GM23248 (cell line): ENCODE measurements at places on chromosomes 11 and 22.

GRCh38 chr22:25564979-25565677 lies 653 bp downstream of the GRK3 start:
- peak; percentile 42 for DNase-seq

GRCh38 chr11:17588166-17588565 lies 41.1 kb downstream of the OTOG start:
- DNase-seq = no peak

DNA sequence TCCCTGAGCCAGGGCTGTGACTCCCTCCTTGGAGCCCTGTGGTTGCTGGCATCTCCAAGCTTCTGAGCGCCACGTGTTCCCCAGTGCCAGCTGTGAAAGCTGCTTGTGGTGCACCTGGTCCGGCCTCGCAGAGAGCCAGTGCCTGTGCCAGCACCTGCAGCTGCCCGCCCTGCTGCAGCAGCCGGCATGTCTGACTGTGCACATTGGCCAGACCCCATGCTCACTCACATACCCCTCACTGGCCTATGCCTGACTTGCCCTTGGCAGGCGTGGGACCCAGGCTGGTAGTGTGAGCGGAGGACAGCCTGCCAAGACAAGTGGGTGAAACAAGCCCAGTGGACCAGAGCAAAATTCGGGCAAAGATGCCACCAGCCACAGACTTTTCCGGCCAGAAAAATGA lies 9.8 kb downstream of the MRPL48 start:
- no peak for DNase-seq

DNA sequence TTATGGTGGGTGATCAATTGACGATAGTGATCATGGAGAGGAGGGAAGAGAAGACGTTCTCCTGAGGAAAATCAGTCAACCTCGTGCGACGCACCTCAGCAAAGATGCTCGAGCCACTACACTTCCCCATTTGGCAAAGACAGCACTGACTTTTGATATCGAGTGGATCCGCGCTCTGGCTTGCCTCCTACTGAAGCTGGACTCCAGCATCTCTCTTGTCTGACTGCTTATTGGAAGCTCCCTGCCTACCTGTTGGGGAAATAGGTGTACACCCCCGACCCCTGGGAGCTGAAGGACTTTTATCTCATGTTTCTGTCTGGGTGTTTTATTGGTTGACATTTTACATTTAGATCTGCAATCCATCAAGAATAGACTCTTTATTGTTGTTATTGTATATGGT lies 476.8 kb upstream of the B3GAT1 start:
- DNase-seq = no peak

- peak; percentile 67 for DNase-seq
Measured at GRCh38 chr22:49724893-49725489, 102.7 kb downstream of the BRD1 start.

DNA sequence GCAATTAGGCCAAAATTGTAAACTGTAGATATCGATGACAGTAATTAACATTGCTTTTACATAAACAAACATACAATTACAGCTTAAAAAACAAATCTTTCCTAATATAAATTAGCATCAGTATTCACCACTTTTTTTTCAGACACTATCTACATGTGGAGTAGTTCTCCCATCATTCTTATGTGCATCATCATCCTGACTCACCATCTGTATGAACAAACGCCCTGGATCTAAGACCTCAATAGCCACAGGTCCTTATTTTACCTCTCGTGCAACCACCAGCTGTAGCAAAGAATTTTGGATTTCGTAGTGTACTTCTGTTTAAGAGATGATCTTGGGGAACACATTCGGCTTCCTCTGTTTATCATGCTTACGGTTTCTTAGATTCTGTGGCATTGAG lies 551.9 kb upstream of the KIRREL3 start:
- peak; percentile 13 for DNase-seq

DNA sequence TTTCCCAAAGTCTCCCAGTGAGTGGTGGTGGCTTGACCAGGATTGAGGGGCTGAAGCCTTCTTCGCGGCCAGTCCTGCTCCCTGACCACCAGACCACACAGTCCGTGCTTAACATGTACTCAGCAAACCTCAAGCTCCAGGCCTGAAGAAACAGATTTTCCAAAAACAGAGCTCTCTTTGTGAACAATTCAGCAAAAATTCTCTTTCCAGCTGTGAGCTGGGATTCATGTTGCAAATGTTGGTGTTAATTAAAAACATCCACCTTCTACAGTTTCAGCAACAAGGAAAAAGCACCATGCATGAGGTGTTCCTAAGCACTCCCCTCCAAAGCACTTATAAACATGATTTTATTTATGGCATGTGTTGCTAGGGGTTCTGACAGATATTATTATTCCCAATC lies 129.5 kb downstream of the ETS1 start:
- DNase-seq = peak; percentile 59

DNA sequence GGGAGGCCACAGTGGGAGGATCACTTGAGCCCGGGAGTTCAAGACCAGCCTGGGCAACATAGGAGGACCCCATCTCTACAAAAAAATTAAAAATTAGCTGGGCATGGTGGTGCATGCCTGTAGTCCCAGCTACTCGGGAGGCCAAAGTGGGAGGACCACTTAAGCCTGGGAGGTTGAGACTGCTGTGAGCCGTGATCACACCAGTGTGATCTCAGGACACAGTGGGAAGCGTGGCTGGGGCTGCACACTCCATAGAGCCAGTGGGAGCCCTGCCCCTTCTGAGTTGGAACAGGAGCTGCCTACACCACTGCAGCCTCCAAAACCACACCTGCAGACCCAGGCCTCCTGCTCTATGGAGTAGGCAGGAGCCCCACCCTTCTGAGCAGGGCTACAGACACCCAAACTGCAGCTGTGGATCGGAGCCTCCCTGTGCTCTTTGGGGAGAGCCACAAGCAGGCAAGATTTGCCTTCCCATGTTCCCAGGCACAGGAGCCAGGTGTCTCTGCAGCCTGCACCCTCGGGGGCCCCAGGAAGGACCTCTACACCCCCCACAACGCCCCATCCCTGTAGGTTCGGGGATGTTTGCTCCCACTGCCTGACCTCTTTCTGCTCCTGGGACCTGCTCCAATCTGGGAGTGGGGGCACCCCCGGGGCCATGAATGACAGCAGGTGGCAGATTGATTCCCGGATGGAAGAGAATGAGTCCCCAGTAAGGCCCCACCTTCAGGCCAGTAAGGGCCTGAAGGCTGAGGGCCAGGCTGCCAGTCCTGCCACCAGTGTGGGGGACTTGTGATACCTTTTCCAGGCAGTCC lies 245.4 kb downstream of the BUD13 start:
- DNase-seq = no peak

- DNase-seq = no peak
Measured at GRCh38 chr11:10640308-10640707, 53.2 kb downstream of the IRAG1 start.

GRCh38 chr11:62543680-62544444 lies 2.7 kb downstream of the AHNAK start:
- peak; percentile 57 for DNase-seq

DNA sequence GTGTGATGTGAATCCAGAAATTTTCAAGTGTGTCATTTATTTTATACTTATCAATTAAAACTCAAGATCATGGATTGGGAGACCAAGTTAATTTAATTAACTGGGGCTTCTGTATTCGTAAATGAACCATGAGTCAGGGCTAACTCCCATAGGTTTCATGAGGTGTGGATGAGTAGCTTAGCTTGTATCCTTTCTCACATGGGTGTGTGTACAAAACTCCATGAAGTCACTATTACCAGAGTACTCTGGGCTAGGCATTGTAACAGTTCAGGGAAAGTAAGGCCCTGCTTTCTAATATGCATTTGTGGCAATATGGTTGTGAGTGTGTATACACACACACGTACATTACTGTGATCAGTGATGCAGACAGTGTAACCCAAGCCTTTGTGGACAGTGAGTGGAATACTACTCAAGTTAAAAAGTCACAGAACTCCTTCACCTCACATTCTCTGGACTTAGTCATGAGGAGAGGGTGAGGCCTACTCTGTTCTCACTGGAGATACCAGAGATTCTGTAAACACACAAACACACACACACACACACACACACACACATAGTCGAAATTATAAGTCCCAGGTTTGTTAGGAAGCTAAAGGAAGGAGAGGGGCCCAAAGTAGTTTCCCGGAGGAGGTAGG lies 3.5 kb downstream of the CNTF start:
- DNase-seq = peak; percentile 52
